ACHN (cell line): ENCODE measurements at places on chromosomes 2 and 18.

GRCh38 chr2:100964222-100964621 is 37.9 kb upstream of the RPL31 start:
- DNase-seq, result no peak

GRCh38 chr2:23703583-23704385 is 223.1 kb downstream of the ATAD2B start:
- DNase-seq, result no peak

DNA sequence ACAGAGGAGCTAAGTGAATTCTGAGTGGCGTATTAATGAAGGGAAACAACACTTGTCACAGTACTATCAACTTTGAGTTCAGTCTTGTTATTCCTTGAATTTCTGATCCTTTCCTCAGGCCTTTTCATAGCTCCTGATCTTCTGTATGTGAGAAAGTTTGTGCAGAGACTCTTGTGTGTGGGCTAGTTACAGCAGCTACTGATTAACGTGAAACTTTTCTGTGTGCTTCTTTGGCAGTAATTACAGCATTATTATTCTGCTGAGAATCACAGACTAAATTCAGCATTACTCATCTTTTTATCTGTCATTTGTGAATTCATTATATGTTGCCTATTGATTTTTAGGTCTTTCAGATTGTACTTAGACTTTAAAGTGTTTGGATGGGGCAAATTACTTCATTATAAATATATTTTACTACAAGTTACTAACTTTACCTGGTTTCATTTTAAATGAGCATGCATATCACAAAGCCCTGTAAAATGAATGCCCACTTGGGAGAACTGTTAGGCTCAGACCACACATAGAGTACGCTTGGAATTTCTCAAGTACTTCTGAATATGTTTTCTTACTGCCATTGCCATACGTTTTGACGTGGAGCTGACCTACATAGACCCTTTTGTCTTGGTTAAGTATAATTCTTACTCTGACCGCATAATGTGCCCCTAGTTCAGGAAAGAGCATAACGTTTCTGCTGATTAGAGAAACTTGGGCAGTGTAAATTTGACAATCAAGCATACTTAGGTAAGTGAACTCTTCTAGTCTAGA is 36.2 kb downstream of the CREB1 start:
- no peak for DNase-seq

GRCh38 chr2:202444000-202444399 is 67.9 kb downstream of the BMPR2 start:
- no peak for DNase-seq

GRCh38 chr2:150495993-150496627 is 8.6 kb upstream of the RND3 start:
- no peak for DNase-seq

- no peak for DNase-seq
Measured at GRCh38 chr18:58275176-58275575, 231.2 kb downstream of the NEDD4L start.

GRCh38 chr2:104847586-104848160 is 6.2 kb upstream of the POU3F3 start:
- DNase-seq, result peak; percentile 16

GRCh38 chr2:174399171-174399570 is 3.6 kb downstream of the SCRN3 start:
- no peak for DNase-seq

DNA sequence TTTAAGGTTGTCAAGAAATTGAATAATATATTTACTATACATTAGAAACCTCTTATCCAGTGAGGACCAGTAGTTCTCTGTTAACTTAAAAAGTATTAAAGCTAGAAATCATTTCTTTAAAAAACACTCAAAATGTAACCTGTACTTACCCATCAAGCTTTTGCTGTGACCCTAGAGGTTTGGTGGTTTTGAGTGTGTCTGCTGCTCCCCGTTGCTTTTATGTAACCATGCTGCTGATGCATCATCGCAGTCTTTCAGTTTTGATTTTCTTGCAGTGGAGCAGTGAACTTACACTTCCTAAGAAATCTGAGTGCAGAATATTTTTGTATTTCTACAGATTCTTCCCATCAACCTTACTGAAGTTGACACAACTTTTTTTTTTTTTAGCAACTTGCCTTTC is 34.2 kb downstream of the MRPS9 start:
- DNase-seq, result no peak

DNA sequence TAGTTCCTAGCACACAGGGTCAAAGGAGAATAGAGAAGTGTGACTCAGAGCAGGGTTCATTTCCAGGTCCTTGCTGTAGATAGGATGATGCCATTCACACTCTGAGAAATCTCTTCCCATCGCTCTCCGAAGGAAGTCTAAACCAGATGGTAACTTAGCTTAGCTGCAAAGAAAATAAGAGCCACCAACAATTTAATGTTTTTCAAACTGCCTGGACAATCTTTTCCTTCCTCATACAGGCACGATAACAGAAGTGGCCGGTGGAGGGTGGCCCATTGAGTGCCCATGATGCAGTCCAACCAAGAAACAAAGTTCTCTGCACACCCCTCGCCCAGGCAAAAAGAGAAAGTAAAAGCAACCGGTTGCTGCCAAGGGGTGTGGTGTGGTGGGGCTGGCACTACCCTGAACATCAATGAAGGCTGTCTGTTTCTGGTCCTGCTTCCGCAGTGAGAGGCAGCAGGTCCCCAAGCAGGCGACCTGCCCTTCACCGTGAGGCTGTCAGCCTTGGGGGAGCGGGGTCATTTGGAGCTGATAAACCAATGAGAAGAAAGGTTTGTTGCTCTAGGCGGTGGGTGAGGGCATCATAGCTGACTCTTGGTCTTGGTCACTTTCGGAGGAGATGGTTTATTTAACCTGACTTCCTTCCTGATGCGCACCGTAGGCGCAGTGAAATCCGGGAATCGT is 105.6 kb upstream of the CD302 start:
- DNase-seq, result peak; percentile 75

- no peak for DNase-seq
Measured at GRCh38 chr2:32990556-32990955, 43.8 kb downstream of the LTBP1 start.

DNA sequence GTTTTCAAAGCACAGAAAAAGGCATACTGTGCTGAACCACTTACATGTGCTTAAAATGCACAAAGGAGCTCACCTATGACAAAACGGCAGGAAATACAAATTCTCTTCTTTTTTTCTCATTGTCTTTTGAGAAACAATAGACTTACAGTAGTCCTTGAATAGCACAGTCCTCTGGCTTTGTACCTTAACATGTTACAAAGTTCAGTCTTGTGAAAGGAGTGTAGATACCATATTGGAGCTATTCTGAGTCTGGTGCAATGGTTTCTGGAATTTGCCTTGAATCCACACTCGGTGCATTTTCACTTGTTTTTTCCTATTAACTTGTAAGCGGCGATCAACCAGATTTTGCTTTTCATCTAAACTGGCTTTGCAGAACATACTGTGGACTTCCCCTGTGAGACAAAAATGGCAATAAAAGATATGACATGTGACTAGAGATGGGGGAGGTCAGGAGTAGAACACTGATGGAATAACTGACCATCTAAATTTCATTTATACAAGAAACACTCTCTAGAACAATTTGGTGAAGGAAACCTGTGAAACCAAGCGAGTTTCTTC is 109.7 kb downstream of the METTL8 start:
- DNase-seq, result no peak
